ENCODE measurements at places on chromosomes 3 and 15.

DNA sequence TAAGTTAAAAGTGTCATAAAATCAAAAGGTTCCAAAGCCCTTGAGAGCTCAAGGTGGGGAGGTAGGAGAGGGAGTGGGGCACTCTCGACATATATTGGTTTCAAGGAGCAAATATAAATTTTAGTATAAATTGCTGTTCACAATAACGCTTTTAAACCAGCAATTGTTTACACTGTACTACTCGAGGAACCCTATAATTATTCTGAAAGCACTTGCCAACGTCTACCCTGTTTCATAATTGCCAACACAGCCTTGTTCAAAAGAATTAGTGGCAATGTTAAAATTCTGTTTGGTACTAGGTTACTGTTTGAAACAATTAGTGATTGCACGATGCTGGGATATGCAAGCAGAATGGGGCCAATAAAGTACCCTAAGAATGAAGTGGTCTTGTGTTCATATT lies 76.3 kb upstream of the ICE2 start:
- no peak for DNase-seq

GRCh38 chr15:83207660-83208366 lies at the start of gene HDGFL3:
Gene HDGFL3, minus strand, starts transcription at chr15:83207823. Its CDS starts 409 bp downstream, at chr15:83207414.
- DNase-seq = no peak

- DNase-seq = no peak
Measured at GRCh38 chr3:45125550-45126026, 20.6 kb downstream of the CDCP1 start.

DNA sequence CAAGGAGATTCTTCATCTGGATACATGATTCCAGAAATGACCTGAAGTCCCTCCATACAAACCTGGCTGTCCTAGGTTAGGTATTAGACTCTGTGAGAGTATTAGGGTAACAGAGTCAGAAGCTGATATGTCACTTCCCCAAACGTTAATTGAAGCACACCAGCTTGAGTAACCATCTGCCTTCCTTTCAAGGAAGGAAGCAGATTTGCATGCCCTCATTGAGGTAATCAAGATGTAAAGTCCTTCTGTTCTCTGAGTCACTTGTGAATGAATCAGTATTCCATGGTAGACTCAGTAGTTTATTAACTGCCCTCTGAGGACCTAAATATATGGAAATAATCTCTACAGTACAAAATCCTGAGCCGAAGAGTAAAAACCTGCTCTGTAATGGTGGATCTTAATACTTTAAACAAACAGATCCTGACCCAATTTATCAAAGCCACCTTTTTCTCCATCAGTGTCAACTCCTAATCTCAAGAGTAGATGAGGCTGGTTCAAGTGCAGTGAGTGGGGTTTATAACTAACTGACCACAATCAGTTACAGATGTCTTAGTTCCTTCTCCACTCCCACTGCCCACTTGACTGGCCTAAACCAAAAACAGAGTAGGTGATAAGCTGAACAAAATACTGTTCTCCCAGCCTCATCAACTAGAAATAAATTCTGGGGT lies 246.2 kb upstream of the CHRM5 start:
- DNase-seq = peak; percentile 54

GRCh38 chr15:22232675-22233074 lies 152.3 kb downstream of the OR4M2 start:
- DNase-seq = no peak

- no peak for DNase-seq
Measured at GRCh38 chr3:113485161-113485609, 29.8 kb downstream of the SPICE1 start.

DNA sequence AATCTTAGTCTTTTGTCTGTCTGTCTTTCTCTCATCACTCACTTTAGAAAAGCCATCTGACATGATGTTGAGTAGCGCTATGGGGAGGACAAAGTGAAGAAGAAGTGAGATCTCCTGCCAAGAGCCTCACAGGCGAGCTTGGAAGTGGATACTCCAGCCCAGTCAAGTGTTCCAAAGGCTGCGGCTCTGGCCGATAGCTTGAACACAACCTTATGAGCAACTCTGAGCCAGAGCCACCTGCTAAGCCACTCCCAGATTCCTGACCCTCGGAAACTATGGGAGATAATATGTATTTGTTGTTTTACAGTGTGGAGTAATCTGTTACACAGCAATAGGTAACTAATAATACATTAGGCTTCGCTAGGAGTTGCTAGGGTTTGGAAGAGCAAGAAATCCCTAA lies 76.2 kb downstream of the MB21D2 start:
- no peak for DNase-seq

GRCh38 chr15:74382004-74382816 lies 14.8 kb upstream of the CYP11A1 start:
- no peak for DNase-seq

GRCh38 chr3:55477306-55478303 lies 9.5 kb downstream of the WNT5A start:
- DNase-seq = no peak

- no peak for DNase-seq
Measured at GRCh38 chr3:146547235-146547835, 2.9 kb upstream of the PLSCR1 start.

- no peak for DNase-seq
Measured at GRCh38 chr3:57793737-57794187, 37.7 kb downstream of the SLMAP start.

- no peak for DNase-seq
Measured at GRCh38 chr15:69751566-69751965, 298.9 kb downstream of the RPLP1 start.

GRCh38 chr3:17044855-17045254 lies 160.1 kb downstream of the PLCL2 start:
- DNase-seq = no peak

- no peak for DNase-seq
Measured at GRCh38 chr15:60678632-60679031, 199.7 kb upstream of the ICE2 start.

DNA sequence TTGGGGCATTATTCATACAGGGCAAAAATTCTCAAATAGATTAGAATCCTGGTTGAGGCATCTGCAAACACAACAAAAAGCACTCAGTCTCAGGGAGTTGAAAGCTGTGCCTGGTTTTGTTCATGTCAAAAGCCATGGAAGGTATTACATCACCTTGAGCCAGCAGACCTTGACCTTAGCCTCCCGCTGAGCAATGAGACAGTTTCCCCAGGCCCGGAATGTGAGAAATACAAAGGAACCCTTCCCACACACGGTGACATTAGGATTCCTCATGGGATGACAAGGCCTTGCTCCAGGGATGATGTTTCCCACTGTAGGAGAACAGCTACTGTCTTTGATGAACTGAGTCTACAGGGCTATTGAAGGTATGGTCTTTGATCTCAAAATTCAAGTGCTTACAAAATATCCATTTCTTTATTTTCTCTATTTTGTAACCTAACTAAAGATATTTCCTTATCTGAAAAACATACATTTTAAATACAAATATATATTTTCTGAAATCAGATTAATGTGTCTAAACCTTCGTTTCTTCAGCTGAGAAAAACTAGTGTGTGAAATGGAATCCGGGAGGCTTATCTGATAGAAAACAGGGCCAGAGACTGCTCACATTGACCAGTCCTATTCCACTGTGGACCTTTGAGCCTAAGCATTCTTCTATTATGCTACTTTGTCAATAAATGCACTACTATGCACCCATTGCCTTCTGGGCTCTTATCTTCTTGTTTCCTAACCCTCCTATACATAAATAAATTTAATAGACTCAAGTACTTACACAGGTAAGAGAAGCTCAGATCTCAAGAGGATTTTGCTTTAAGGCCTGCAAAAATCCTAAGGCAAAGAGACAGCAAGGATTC lies 298.2 kb downstream of the KBTBD8 start:
- no peak for DNase-seq

GRCh38 chr3:16802389-16802788 lies 82.4 kb upstream of the PLCL2 start:
- no peak for DNase-seq

GRCh38 chr15:96218623-96219455 lies 111.7 kb upstream of the NR2F2 start:
- no peak for DNase-seq

DNA sequence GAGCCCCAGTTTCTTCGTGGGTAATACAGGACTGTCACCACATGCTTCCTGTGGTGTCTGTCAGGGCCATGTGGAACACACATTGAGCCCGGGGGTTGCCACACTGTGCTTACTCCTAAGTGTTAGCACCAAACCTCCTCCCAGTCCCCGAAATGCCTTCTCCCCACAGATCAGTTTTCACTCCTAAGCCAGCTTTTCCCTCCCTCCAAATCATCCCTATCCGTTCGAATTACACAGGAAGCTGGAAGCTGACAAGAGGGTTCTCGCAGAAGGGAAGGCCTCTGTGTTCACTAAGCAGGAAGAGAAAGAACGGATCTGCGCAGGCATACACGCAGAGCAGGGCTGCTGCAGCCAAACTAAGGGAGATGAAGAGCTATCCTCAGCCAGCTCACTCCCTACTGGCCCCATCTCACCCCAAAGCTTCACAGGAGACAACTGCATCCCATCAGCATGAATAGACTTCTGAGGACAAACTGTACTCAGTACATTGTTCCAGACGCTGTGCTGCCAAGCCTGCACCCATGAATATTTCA lies 32.3 kb downstream of the XXYLT1 start:
- peak; percentile 66 for DNase-seq

GRCh38 chr3:32814361-32814760 lies 3.4 kb upstream of the TRIM71 start:
- DNase-seq = no peak

DNA sequence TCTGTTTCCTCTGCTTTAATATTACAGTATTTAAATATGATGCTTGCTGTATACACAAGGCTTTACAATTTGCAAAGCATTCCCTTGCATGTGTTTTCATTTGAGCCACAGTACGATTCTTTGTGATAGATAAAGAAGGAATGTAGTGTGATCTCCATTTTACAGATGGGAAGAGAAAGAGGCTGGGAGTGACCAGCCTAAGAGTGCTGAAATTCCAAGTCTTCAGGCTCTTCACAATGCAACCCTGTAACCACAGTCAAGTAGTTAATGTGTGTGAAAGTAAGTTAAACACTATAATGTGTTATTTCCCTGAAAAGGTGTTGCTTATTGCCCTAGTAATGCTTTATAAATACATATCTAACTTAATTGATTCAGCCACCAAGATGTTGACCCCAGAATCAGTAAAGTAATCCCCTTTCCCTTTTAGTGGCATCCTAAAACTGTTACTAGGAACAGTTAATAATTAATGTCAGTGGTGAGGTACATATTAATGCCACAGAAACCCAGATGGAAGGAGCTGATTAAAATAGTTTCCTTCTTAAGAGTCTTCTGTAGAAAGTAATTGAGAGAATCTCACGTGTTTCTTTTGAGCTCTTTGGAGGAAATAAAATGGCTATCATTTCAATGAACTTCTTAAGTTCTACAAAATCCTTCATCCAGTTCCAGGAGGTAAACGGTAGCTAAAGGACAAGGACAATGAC lies 110.4 kb downstream of the IL12A start:
- DNase-seq = no peak

DNA sequence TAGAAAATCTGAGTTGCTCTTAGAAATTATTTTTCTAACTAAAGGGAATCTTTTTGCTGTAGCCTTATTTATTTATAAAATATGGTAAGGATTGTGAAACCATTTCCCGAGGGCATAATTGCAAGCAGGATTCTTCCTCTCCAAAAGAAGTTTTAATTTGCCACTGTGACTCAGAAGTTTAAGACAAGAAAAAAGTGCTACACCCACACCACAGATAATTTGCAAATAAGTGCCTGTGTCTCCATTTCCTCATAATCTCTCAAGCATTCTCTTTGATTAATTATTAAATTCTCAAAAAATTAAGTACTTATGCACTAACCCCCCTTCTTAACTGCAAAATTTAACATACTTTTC lies 43.6 kb downstream of the RASA2 start:
- DNase-seq = peak; percentile 62

GRCh38 chr15:85335193-85335942 lies 45.0 kb upstream of the AKAP13 start:
- no peak for DNase-seq

DNA sequence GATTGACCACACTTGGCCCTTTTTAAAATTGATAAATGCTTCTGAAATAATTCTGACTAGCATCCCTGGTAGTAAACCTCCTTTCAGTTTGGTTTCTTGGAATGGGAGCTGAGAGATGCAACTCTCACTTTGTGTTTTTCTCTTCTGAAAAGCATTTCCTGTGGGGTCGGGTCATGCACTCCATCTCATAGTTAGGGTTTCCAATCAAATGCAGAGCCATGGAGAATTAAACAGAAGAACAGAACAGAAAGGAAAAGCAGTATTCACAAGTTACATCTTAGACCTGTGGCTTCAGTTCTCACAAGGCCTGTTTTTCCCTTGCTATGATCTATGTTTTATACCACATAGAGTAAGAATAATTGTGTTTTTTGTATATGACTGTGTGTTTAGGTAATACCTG lies 39.7 kb downstream of the SENP2 start:
- DNase-seq = no peak

DNA sequence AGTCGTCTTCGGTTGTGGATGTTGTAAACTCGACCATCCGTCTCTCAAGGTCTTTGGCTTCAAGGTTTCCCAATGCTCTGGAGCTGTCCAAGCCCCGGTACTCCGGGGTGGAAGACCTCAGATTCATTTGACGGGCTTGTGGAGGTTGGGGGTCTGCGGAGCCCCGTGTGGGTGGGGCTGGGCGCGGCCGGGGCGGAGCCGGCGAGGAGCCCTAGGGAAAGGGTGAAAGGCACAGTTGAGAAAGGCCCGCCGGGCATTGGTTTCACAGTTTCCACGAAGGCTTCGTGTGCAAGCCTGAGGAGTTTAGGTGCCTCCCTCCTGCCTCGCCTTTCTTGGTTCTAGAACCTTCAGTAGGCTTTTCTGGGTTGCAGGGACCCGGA lies 360 bp upstream of the MGA start:
- no peak for DNase-seq

DNA sequence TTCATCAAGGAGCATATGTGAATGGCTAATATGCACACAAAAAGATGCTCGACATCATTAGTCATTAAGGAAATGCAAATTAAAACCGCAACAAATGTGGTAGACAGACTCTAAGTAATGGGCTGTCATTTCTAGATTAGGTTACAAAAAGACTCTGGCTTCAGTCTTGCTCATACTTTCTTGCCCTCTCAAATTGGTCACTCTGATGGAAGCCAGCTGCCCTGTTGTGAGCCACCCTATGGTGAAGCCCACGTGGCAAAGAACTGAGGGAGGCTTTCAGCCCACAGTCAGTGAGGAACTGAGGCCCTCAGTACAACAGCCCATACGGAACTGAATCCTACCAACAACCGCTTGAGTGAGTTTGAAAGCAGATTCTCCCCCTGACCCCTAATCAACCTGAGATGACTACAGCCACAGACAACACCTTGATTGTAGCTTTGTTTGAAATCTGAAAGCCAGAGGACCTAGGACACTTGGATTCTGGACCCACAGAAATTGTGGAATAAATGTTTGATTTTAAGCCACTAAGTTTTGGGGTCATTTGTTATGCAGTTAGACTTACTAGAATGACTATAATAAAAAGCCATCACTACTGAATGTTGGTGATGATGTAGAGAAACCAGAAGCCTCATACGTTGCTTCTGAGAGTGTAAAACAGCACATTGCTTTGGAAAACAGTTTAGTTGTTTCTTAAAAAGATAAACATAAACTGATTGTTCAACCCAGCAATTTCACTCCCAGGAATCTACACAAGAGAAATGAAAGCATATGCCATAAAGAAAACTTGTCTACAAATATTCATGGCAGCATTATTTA lies 45.7 kb downstream of the EHHADH start:
- no peak for DNase-seq
